ENCODE measurements at places on chromosomes 7 and 10.

- H3K27ac ChIP-seq, result no peak overlapping the region
- H3K27me3 ChIP-seq, result peaks cover 15% of the 10 kb centered on the region
- peak; percentile 62 for DNase-seq
- H3K4me1 ChIP-seq, result no peaks in the 10 kb centered on the region
- no peak overlapping the region for H3K4me3 ChIP-seq
Measured at GRCh38 chr10:122327237-122328206, 47.0 kb upstream of the PLEKHA1 start.

- no peaks in the 10 kb centered on the region for H3K36me3 ChIP-seq
- no peak overlapping the region for H3K4me3 ChIP-seq
- no peak overlapping the region for H3K27ac ChIP-seq
- DNase-seq, result no peak
- H3K27me3 ChIP-seq, result no peaks in the 10 kb centered on the region
Measured at GRCh38 chr10:6739530-6740174, 159.6 kb upstream of the PRKCQ start.

GRCh38 chr10:93807371-93807770 lies 49.6 kb downstream of the LGI1 start:
- no peaks in the 10 kb centered on the region for H3K36me3 ChIP-seq
- no peaks in the 10 kb centered on the region for H3K27me3 ChIP-seq
- no peak overlapping the region for H3K4me3 ChIP-seq
- no peak for DNase-seq

GRCh38 chr10:62850646-62851045 lies 34.5 kb upstream of the EGR2 start:
- H3K27me3 ChIP-seq, result no peaks in the 10 kb centered on the region
- no peaks in the 10 kb centered on the region for H3K4me1 ChIP-seq
- no peak for DNase-seq
- H3K27ac ChIP-seq, result no peak overlapping the region
- H3K36me3 ChIP-seq, result no peaks in the 10 kb centered on the region

DNA sequence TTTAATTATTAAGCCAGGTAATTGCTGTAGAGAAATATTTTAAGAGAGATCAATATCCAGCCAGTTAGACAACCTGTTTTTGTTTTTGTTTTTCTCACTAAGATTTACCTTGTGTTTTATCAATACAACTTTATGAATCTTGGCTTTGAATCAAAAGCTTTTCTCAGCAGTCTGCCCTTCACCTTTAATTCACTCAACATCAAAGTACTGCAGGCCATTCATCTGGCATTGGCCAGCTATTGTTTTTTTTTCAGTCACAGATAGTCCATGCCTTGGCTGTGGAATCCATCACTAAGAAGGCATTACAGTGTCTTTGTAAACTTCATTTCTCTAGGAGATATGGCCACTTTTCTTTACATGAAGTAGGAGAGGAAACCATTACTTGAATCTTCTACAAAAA lies 20.2 kb downstream of the SGCE start:
- H3K27me3 ChIP-seq, result no peaks in the 10 kb centered on the region
- peaks cover 15% of the 10 kb centered on the region for H3K4me1 ChIP-seq
- H3K36me3 ChIP-seq, result no peaks in the 10 kb centered on the region

DNA sequence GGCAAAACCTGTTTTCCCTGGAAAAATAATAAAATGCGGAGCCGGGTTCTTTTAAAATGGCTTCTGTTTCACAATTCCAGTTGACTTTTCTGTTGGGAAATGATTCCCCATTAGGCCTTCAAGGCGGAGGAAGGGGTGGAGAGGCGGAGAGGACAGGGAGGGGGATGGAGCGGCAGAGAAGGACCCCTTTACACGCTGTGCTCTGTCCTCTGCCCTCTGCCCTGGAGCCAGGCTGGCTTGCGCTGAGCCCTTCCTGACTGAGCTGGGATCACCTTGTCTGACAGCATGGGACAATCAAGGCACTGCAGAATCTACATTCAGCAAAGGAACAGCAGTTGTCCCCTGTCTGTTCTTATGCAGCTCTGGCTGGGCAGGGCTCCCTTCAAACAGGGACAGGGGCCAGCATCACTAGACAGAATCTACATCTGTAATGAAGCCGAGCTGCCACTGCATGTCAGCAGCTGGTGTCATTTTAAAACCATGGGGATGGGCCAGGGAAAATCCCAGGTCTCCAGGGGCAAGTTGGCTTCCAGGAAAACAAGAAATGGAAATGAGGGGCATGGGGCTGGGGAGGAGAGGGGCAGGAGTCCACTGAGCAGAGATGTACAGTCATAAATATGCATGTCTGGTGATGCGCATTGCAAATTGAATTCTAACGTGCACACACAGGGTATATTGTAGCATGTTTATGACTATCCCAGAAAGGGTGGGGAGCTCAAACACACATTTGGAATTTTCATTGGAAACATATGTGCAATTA lies 120.0 kb downstream of the MKX start:
- H3K4me1 ChIP-seq, result peaks cover 7% of the 10 kb centered on the region
- no peaks in the 10 kb centered on the region for H3K27me3 ChIP-seq
- H3K36me3 ChIP-seq, result no peaks in the 10 kb centered on the region
- no peak overlapping the region for H3K4me3 ChIP-seq

- H3K4me3 ChIP-seq, result no peak overlapping the region
- H3K27me3 ChIP-seq, result no peaks in the 10 kb centered on the region
- DNase-seq, result no peak
- no peaks in the 10 kb centered on the region for H3K4me1 ChIP-seq
Measured at GRCh38 chr7:108869070-108869469, 299.4 kb downstream of the DNAJB9 start.

GRCh38 chr10:118729641-118730258 lies 25.0 kb downstream of the CACUL1 start:
- H3K36me3 ChIP-seq, result peaks cover 6% of the 10 kb centered on the region
- H3K27me3 ChIP-seq, result no peaks in the 10 kb centered on the region
- H3K4me1 ChIP-seq, result 0 out of 2 replicates have a peak, but pooled peaks cover 2% of the 10 kb centered on the region

DNA sequence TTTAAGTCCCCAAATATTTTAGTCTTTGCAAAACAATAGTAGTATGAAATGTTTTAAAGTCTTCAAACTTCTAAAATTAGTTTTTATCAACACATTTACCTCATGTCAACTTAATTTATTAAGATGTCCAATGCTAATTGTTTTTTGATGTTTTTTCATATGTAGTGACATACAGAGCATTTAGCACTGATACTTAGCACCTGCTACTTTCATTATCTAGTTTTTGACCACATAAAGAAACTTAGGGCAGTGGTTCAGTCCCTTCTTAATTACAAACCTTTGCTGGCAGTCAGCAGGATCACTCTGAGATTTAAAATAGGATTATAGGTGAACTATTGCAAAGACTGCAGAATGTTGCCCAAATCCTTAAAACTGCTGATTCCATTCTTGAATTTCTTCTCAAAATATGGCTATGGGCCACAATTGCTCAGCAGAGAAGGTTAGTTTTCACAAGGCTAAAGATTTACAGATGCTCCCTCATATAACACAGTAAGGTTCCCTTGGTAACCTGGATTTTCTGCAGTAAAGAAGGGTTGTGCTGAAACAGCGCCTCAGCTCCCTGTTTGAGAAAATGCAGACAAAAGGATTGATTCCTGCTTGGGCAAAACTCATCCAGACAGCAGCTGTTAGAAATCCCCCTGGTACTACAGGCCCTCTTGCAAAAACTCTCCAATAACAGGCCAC lies 3.4 kb downstream of the GPR85 start:
- no peak overlapping the region for H3K4me3 ChIP-seq
- H3K4me1 ChIP-seq, result peaks cover 21% of the 10 kb centered on the region
- DNase-seq, result peak; percentile 67
- no peaks in the 10 kb centered on the region for H3K27me3 ChIP-seq
- no peak overlapping the region for H3K27ac ChIP-seq

GRCh38 chr7:25765110-25765655 lies 386.8 kb upstream of the NFE2L3 start:
- H3K4me1 ChIP-seq, result peaks cover 3% of the 10 kb centered on the region
- no peaks in the 10 kb centered on the region for H3K36me3 ChIP-seq
- no peak overlapping the region for H3K27ac ChIP-seq
- no peak for DNase-seq
- no peaks in the 10 kb centered on the region for H3K27me3 ChIP-seq

- H3K4me3 ChIP-seq, result no peak overlapping the region
- no peak overlapping the region for H3K27ac ChIP-seq
- peaks cover 7% of the 10 kb centered on the region for H3K4me1 ChIP-seq
- H3K36me3 ChIP-seq, result no peaks in the 10 kb centered on the region
Measured at GRCh38 chr7:16264036-16264819, 157.1 kb downstream of the CRPPA start.

DNA sequence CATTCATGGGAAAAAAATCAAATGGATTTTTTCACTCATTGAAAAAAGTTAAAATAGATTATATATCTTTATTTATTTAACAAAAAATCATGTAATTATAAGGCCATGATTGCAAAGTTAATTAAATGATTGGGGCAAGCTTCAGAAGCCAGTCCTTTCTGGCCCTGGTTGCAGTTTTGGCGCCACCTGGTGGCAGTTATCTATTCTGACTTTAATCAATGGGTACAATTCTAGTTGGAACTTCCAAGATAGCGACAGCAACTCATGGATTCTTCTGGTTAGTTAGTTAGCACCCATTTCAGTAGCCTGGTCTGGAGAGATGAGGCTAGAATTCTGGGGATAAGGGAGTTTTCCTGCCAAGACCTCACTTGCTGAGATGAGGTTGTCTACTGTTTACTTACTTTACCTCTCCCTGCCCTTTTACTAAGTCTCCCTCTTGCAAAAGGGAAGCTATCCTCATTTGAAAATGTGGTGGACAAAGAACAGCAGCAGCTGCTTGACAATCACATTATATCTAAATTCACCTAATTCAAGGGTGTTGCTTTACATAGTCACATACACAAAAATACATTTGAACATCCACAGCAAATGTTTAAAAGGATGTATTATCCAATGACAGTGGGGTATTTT lies 42.3 kb downstream of the NOC3L start:
- no peaks in the 10 kb centered on the region for H3K4me1 ChIP-seq
- H3K27me3 ChIP-seq, result no peaks in the 10 kb centered on the region
- H3K27ac ChIP-seq, result no peak overlapping the region
- no peak overlapping the region for H3K4me3 ChIP-seq
- DNase-seq, result peak; percentile 43
- peaks cover 20% of the 10 kb centered on the region for H3K36me3 ChIP-seq

DNA sequence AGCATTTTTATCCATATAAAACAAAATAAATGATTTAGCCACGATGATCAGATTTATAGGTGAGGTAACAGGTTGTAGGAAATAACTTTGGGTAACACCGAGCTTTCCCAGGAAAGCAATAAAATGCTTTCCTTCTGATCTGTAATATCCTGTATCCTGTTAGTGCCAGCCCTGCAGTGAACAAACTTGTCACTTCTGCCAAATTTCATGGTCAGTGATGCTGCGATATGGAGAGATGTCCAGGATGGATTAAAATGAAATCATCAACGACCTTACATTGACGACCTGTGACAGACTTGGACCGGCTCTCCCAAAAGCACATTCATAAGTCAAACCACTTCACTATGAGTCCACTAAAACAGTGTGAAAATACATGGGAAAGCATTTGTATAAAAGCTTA lies 608.0 kb upstream of the NRP1 start:
- H3K36me3 ChIP-seq, result no peaks in the 10 kb centered on the region
- H3K27me3 ChIP-seq, result no peaks in the 10 kb centered on the region
- DNase-seq, result no peak
- no peak overlapping the region for H3K4me3 ChIP-seq
- H3K27ac ChIP-seq, result no peak overlapping the region

- peak overlapping the region; percentile 13 for H3K27ac ChIP-seq
- peak overlapping the region; percentile 75 for H3K4me3 ChIP-seq
- no peaks in the 10 kb centered on the region for H3K36me3 ChIP-seq
- peaks cover 14% of the 10 kb centered on the region for H3K4me1 ChIP-seq
Measured at GRCh38 chr10:33335551-33335800, 1.0 kb upstream of the NRP1 start.

DNA sequence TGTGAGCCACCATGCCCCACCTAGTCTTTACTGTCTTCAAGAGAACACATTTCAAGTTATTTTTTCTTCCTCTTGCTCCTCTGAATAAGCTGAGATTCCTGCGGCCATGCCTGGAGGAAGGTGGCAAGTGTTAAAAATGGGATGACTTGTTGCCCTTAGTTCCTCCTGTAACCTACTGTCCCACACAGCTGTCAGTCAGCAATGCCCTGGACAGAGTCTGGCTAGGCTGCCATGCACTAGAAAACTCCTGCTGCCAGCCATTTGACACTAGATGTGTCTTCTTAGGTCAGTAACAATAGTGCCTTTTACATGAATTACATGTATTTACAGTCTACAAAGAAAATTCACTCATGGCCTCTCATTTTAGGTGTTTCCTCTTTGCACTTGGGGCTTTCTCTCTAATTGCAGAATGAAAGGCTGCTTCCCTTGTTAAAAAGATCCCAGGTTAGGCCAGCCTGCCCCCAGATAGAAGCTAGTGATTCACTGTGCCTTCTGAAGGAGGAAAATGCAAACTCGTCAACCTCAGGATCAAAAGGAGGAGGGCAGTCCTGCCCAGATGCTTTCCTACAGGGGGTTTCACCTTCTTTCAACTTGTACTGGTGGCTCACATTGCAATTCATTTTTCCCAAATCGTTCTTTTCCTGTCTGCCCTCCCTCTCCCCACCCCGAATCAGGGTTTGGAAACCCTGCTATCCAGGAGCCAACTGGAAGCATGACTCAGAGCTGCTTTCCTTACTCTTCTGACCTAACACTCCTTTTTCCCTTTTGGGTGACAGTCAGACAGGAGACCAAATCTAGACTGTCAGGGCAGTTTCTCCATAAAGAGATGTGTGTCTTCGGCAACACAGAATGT lies 136.6 kb downstream of the SPAG6 start:
- H3K4me1 ChIP-seq, result no peaks in the 10 kb centered on the region
- no peak overlapping the region for H3K27ac ChIP-seq
- no peaks in the 10 kb centered on the region for H3K27me3 ChIP-seq
- DNase-seq, result no peak
- no peak overlapping the region for H3K4me3 ChIP-seq

GRCh38 chr10:103598654-103599115 lies 105.2 kb downstream of the NEURL1 start:
- peak; percentile 88 for DNase-seq
- no peaks in the 10 kb centered on the region for H3K27me3 ChIP-seq
- no peak overlapping the region for H3K4me3 ChIP-seq
- no peak overlapping the region for H3K27ac ChIP-seq
- no peaks in the 10 kb centered on the region for H3K36me3 ChIP-seq
- H3K4me1 ChIP-seq, result no peaks in the 10 kb centered on the region

DNA sequence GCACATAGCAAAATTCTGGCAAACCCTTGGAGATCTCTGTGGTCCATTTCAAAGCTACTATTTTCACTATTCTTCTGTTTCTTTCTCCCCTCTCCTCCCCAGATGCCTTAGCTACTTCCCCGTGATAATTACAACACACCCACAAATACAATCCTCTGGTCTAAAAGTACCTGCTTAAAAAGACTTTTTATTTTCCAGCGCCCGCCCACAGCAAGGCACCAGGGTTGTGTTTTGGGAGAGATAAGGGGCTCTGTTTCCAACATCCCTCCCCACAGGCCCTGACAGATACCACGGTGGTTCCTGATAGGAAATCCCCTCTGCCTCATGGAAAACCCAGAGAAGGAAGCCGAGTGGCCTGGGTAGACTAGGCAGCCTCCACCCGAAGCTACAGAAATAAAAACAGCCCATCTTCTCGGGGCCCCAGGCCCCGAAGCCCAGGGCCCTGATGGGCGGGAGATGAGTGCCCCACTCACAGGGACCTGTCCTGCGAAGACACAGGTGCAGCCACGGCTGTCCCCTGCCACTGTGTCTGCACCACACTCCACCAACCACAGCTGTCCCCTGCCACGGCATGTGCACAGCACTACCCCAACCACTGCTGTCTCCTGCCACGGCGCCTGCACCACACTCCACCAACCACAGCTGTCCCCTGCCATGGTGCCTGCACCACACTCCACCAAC lies 19.7 kb downstream of the CALML5 start:
- DNase-seq, result no peak
- H3K27ac ChIP-seq, result no peak overlapping the region
- H3K27me3 ChIP-seq, result no peaks in the 10 kb centered on the region
- H3K36me3 ChIP-seq, result no peaks in the 10 kb centered on the region
- peaks cover 16% of the 10 kb centered on the region for H3K4me1 ChIP-seq

- no peaks in the 10 kb centered on the region for H3K36me3 ChIP-seq
- H3K27me3 ChIP-seq, result no peaks in the 10 kb centered on the region
- H3K4me3 ChIP-seq, result no peak overlapping the region
- H3K27ac ChIP-seq, result no peak overlapping the region
- no peak for DNase-seq
Measured at GRCh38 chr7:99599836-99600235, 1.8 kb downstream of the TMEM225B start.

All from SJCRH30 (cell line).